ENCODE measurements at places on chromosomes 1 and 21. TPM values are rescaled to one million over a fixed set of nuclear protein-coding genes. Genes with fewer than 3 reads are reported as not detected.

IGSF3 gene
- 26.0 TPM for polyA plus RNA-seq

FASLG gene
- 0.16 TPM for polyA plus RNA-seq

FAM167B gene
- 9.5 TPM for polyA plus RNA-seq

STIL gene
- 8.9 TPM for polyA plus RNA-seq

CITED4 gene
- 7.7 TPM for polyA plus RNA-seq

AXDND1 gene
- 44.3 TPM for polyA plus RNA-seq

OPRD1 gene
- polyA plus RNA-seq: 0.62 TPM

OR2T1 gene
- polyA plus RNA-seq: not detected

PLEKHN1 gene
- 0.49 TPM for polyA plus RNA-seq

MEX3A gene
- polyA plus RNA-seq: 42.7 TPM

BRINP2 gene
- 0.14 TPM for polyA plus RNA-seq

TAS1R1 gene
- 0.05 TPM for polyA plus RNA-seq

C1orf94 gene
- not detected for polyA plus RNA-seq

KLHDC9 gene
- polyA plus RNA-seq: 15.0 TPM

C1orf167 gene
- polyA plus RNA-seq: 0.86 TPM

DHX9 gene
- 267 TPM for polyA plus RNA-seq

PCBP3 gene
- 1.1 TPM for polyA plus RNA-seq

TMEM82 gene
- polyA plus RNA-seq: 3.1 TPM

DOCK7 gene
- polyA plus RNA-seq: 53.7 TPM

NSL1 gene
- polyA plus RNA-seq: 44.1 TPM

CASQ1 gene
- 0.36 TPM for polyA plus RNA-seq

OVAAL gene
- not detected for polyA plus RNA-seq

KLHDC8A gene
- 2.1 TPM for polyA plus RNA-seq

SPATA17 gene
- polyA plus RNA-seq: 11.6 TPM

CADM3 gene
- 0.08 TPM for polyA plus RNA-seq

HORMAD1 gene
- not detected for polyA plus RNA-seq

CCDC27 gene
- polyA plus RNA-seq: 0.19 TPM

GATAD2B gene
- 23.0 TPM for polyA plus RNA-seq

GJA4 gene
- polyA plus RNA-seq: 21.4 TPM

LCE2B gene
- not detected for polyA plus RNA-seq

SZT2 gene
- 14.5 TPM for polyA plus RNA-seq

SPRR3 gene
- not detected for polyA plus RNA-seq

CREG1 gene
- 123 TPM for polyA plus RNA-seq

ZMYND12 gene
- polyA plus RNA-seq: 4.3 TPM

PTGFRN gene
- polyA plus RNA-seq: 57.7 TPM

PRKACB gene
- polyA plus RNA-seq: 51.6 TPM

SYT14 gene
- polyA plus RNA-seq: 0.30 TPM

CHI3L2 gene
- polyA plus RNA-seq: not detected

S100A7A gene
- not detected for polyA plus RNA-seq

TRIM45 gene
- polyA plus RNA-seq: 28.2 TPM

IRF2BP2 gene
- 133 TPM for polyA plus RNA-seq

ARV1 gene
- polyA plus RNA-seq: 29.5 TPM

CNKSR1 gene
- polyA plus RNA-seq: 20.2 TPM

NBPF6 gene
- not detected for polyA plus RNA-seq

GBP7 gene
- 0.07 TPM for polyA plus RNA-seq

SHISA4 gene
- polyA plus RNA-seq: 20.1 TPM

DCAF6 gene
- polyA plus RNA-seq: 78.2 TPM

PTPN22 gene
- polyA plus RNA-seq: 0.27 TPM

RC3H1 gene
- 15.9 TPM for polyA plus RNA-seq

SPTA1 gene
- polyA plus RNA-seq: 1.6 TPM

CD5L gene
- not detected for polyA plus RNA-seq

Data from left renal cortex interstitium (tissue), 4 donors.